ENCODE measurements at places on chromosomes 1 and 21. TPM values are rescaled to one million over a fixed set of nuclear protein-coding genes. Genes with fewer than 3 reads are reported as not detected.
A peak's percentile ranks its signal among the peaks of the same experiment; 100 is the strongest.

SPRR1B gene
- not detected for total RNA-seq

DNA sequence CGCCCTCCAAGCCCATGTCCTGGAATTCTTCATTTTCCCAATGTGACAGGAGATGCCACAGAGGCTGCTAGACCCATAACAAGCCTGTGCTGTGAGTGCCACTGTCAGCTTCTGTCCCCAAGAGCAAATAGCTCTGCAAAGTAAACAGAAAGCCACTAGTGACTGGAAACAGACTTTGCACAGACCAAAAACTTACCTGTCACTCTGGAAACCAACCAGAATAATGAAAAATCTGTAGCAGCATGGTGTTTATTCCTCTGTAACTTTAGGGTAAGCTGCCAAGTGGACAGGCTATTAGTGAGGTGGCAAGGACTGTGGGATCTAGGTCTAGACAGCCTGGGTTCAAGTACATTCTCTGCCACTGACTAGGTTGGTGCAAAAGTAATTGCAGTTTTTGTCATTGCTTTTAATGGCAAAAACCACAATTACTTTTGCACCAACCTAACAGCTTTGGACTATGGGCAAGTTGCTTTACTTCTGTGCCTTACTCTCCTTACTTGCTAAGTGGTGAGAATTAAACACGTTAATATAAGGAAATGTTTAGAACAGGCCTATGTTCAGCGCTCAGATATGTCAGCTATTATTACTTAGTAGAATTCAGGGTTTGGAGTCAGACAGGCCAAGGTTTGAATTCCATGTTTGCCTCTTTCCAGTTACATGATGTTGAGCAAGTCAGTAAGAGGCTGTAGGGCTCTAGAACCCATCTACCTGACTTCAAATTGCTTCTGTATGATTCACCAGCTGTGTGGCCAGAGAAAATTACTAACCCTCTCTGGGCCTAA, at the start of gene C8B:
TSS of gene C8B (minus strand) at position 100 of the 782 bp plus-strand sequence. CDS start at position 33, 67 bp downstream.
- peak; percentile 75 for DNase-seq

GRCh38 chr1:160708801-160709200, 2.8 kb downstream of the CD48 start:
- no peak for DNase-seq

- DNase-seq, result no peak
These were observed 46.4 kb upstream of the SIPA1L2 start for GRCh38 chr1:232676307-232676706.
